H54 (cell line): ENCODE measurements at places on chromosomes 1 and 21.

DNA sequence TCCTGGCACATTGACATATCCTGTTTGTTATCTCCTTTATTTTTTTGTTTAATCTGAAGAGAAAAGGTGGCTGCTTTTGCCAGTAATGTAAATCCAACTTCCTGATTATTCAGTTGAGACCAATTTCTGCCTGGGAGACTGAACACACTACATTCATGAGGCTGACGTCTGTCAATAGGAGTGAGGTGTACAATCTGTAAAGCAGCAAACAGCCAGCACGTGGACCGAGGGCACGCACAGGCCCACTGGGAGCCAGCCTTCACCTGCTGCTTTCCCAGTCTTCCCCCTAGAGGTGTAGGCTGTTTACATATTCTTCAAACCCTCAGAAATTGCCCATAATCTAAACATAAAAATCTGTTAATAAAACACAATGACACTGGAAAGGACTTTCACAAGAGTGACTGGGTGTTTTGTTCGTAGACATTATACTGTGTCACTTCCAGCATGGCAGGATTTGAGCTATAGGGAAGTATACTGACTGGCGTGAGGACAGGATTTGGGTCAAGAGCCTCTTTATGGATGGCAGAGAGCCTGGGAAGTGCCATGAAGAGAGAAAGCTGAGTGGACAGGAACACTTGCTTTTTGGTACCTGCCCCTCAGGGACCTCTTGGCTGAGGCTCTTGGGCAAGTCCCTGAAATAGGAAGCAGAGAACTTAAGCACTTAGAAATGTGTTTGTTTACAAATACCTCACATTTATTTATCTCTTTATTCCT is 552.9 kb upstream of the CAMK1G start:
- DNase-seq = no peak

GRCh38 chr1:44636688-44637598 is 37.3 kb downstream of the TMEM53 start:
- DNase-seq = peak; percentile 32

DNA sequence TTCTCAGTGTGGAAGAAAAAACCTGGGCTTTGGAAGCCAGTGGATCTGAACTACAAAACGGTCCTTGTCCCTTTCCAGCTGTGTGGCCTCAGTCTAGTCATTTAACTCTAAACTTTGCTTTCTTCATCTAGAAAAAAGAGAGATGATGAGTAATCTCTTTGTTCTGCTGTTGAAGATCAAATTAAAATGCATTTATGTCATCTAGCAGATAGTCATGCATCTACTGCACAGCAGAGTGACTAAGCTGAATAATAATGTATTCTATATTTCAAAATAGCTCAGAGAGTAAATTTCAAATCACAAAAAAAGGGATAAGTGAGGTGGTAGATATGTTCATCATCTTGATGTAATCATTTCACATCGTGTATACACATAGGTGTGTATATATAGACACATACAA is 473.2 kb downstream of the DSCAM start:
- no peak for DNase-seq

DNA sequence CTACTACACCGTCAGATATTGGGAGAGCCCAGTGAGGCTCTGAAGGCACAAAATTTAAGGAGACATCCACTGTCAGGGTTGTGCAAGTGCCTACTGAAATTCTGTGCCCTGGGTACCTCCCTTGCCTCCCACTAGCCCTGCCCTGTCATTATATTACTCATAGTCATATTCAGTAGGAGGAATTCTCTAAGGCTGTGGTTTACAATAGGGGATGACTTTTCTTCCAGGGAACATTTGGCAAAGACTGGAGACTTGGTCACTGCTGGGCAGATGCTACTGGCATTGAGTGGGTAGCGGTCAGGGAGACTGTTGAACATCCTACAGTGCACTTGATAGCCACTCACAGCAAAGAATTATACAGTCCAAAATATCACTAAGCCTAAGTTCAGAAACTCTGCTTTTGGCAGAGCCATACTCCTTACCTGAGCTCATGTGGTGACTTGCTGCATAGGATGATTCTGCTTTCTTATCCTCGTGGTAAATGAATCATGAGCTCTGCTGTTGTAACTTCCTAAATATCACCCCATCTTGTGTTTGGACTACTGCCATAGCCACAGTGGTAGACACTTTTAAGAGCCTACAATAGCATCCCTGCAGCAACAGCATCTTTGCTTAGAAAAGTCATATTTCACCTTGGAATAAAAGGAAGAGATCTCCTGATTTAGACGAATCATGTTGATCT is 563.4 kb upstream of the PLXNA2 start:
- DNase-seq = peak; percentile 9

GRCh38 chr1:61950418-61950817 is 208.1 kb downstream of the PATJ start:
- DNase-seq = no peak

- no peak for DNase-seq
Measured at GRCh38 chr1:182643699-182644098, 39.5 kb upstream of the RGS16 start.
